HFFc6 (cell line): ENCODE measurements at places on chromosomes 16 and 17.

GRCh38 chr17:1629504-1630310, 1.1 kb upstream of the SLC43A2 start:
- peaks cover 18% of the 10 kb centered on the region for H3K27me3 ChIP-seq
- H3K4me3 ChIP-seq, result peak overlapping the region; percentile 51
- peaks cover 26% of the 10 kb centered on the region for H3K4me1 ChIP-seq
- H3K27ac ChIP-seq, result peak overlapping the region; percentile 58
- no peak for DNase-seq

- H3K27ac ChIP-seq, result no peak overlapping the region
- H3K4me1 ChIP-seq, result peaks cover 27% of the 10 kb centered on the region
- no peak overlapping the region for H3K4me3 ChIP-seq
- H3K27me3 ChIP-seq, result peaks cover 2% of the 10 kb centered on the region
These were observed 34.8 kb downstream of the CYB5D2 start for GRCh38 chr17:4177806-4178205.

- peaks cover 5% of the 10 kb centered on the region; the same call in 1 of the 2 replicates for H3K36me3 ChIP-seq
- peaks cover 1% of the 10 kb centered on the region; the same call in 1 of the 2 replicates for H3K27me3 ChIP-seq
- H3K4me3 ChIP-seq, result no peak overlapping the region
- no peak for DNase-seq
- no peaks in the 10 kb centered on the region for H3K4me1 ChIP-seq
- H3K27ac ChIP-seq, result no peak overlapping the region
These were observed 34.1 kb downstream of the MAP2K6 start for GRCh38 chr17:69448431-69449102.

DNA sequence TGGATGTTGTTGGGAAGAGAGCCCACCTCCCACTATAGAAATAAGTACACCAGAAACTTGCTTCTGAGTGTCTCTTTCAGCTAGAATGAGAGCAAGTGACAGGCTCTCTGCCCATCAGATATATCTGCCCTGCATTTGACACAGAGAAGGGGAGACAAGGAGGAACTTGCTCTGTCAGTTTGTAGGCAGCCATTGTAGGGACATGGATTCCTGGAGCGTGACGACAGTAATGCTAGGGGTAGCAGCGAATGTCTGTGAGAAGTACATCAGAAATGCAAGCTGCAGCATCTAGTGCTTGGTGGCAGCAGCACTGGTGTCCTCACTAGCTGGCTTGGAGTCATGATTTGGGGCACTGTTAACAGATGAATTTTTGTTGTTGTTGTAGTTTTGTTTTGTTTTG, 23.0 kb downstream of the ZNF200 start:
- no peak overlapping the region for H3K4me3 ChIP-seq
- DNase-seq, result no peak
- H3K27ac ChIP-seq, result no peak overlapping the region
- peaks cover 21% of the 10 kb centered on the region for H3K27me3 ChIP-seq
- H3K36me3 ChIP-seq, result no peaks in the 10 kb centered on the region
- H3K4me1 ChIP-seq, result peaks cover 7% of the 10 kb centered on the region; the same call in 1 of the 2 replicates

DNA sequence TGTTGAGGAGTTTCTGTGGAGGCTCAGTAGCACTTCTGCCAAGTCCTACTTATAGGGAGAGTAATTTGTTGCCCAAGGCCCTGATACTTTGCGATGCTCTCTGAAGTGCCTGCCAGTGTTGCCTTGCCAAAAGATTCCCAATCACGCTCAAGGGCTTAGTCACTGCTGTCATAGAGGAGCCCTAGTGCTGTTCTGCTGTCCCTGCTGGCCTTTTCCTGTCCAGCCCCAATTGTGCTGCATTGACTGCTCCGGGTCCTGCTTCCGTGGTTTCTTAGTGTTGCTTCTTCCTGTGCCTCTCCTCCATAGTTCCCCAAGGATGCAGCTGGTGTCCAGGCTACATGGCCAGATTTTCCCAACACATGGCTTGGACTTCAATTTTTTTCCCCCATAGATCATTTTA, 13.9 kb downstream of the NUP93 start:
- H3K27ac ChIP-seq, result peak overlapping the region; percentile 91
- DNase-seq, result peak; percentile 94
- peaks cover 17% of the 10 kb centered on the region for H3K36me3 ChIP-seq
- H3K27me3 ChIP-seq, result peaks cover 3% of the 10 kb centered on the region; the same call in 1 of the 2 replicates
- H3K4me1 ChIP-seq, result peaks cover 70% of the 10 kb centered on the region

DNA sequence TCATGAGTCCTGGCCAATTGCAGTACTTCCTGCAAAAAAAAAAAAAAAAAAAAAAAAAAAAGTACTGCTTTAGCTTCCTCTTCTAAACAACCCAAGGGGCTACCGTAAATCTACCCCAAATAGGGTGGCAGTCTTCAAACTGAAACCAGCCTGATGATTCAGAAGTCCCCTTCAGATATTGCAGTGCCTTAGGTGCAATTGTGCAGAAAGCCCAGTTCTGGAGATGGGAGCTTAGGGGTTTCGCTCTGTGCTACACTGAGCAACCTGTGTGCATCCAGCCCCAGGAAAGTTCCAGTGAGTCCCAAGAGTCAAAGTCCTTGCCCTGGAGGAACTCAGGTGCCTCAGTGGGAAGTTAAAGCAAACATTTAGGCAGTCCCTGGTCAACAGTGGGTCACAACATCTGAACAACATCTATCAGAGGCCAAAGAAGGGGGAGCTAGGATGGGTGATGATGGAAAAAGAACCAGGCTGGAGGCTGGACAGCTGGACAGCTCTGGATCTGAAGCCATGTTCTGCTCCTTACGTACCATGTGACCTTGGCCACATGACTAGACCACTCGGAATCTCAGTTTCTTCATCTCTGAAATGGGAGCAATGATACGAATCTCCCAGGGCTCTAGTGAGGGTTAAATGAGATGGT, 6.7 kb upstream of the CIITA start:
- peak overlapping the region; percentile 31; the same call in 1 of the 2 replicates for H3K27ac ChIP-seq
- no peak for DNase-seq
- peaks cover 32% of the 10 kb centered on the region for H3K4me1 ChIP-seq
- peaks cover 28% of the 10 kb centered on the region for H3K27me3 ChIP-seq
- H3K36me3 ChIP-seq, result no peaks in the 10 kb centered on the region
- H3K4me3 ChIP-seq, result peak overlapping the region; percentile 50; the same call in 1 of the 2 replicates

DNA sequence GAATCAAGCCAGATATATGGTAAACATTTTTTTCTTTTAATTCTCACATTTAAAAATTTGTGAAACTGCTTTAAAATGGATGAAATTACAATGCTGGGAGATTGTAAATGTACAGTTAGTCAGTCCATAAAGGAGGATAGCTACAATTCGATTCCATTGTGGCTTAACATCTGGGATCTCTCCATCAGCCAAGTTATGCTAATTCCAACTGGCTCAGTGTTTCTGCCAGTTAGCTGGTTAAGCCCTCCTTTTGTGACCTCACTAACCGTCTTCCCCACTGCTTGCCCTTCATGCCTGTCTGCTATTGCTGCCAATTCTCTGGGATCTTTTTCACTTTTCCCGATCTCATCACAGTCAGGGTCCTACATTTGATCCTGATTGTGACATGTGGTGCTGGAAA, 1347.6 kb downstream of the CDH11 start:
- H3K4me1 ChIP-seq, result no peaks in the 10 kb centered on the region
- no peak overlapping the region for H3K27ac ChIP-seq
- H3K27me3 ChIP-seq, result peaks cover 2% of the 10 kb centered on the region
- H3K4me3 ChIP-seq, result no peak overlapping the region

DNA sequence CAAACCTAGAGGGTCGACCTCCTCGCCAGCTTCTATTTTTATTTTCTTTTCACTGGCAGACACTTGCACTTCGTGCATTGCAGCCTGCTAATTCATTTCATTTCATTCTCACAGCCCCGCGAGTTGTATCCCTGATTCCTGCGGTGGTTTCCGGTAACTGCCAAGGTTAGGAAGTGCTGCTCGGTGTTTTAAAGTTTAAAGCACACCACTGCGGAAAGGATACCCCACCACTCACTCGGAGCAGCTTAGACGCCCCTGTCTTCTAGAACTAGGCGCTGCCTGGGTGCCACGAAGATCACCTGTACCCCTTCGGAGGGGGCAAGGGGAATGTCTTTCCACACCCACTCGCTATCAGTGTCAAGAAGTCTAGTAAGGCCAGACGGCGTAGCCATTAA, 509 bp downstream of the CNEP1R1 start:
- peak overlapping the region; percentile 99 for H3K4me3 ChIP-seq
- peak overlapping the region; percentile 71; the same call in 1 of the 2 replicates for H3K27ac ChIP-seq
- H3K4me1 ChIP-seq, result peaks cover 20% of the 10 kb centered on the region
- H3K27me3 ChIP-seq, result no peaks in the 10 kb centered on the region; the same call in 1 of the 2 replicates

- H3K36me3 ChIP-seq, result no peaks in the 10 kb centered on the region
- H3K4me3 ChIP-seq, result no peak overlapping the region
- peaks cover 7% of the 10 kb centered on the region for H3K4me1 ChIP-seq
- peaks cover 15% of the 10 kb centered on the region; the same call in 1 of the 2 replicates for H3K27me3 ChIP-seq
These were observed 4.6 kb downstream of the SEC14L5 start for GRCh38 chr16:4962716-4963115.

DNA sequence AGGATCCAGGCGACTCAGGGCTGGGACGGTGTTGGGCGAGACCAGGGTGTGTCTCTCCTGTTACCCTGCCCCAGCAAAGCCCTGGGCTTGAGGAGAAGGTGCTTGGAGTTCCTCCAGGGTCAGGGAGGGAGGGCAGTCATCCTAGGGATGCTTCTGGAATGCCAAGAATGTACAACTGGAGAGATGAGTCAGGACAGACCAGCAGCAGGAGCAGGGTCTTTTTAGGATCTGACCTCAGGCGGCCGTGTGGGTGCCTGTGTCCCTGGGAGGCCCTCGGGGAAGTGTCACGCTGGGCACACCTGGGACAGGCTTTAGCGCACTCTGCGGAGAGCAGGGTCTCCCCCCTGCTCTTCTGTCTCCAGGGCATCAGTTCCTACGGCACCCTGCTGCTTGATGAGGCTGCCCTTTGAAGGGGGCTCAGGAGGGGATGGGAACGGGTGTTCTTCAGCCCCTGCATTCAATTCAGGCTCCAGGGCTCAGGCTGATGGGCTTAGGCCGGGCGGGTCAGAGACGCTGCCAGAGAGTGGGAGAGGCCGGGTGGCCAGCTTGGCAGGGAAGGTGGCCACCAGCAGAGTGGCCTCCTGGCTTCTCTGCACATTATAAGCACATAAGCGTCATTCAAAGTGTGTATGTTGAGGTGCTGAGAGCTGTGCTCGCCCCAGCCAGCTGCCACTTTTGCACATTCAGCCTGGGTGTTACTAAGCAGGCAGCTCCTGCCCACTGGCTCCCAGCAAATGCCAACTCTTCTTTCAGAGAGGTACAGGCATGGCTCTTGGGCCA, 8.4 kb upstream of the MTSS2 start:
- 0 out of 2 replicates have a peak overlapping the region, but pooled peaks have one; percentile 47 for H3K4me3 ChIP-seq
- peaks cover 57% of the 10 kb centered on the region for H3K4me1 ChIP-seq
- peak; percentile 78 for DNase-seq
- H3K27ac ChIP-seq, result peak overlapping the region; percentile 77
